ENCODE measurements at places on chromosomes 4 and X. TPM values are rescaled to one million over a fixed set of nuclear protein-coding genes. Genes with fewer than 3 reads are reported as not detected.

Gene ASB12
- total RNA-seq: not detected

Gene TBC1D8B
- 40.5 TPM for total RNA-seq

Gene ARHGAP6
- total RNA-seq: 2.4 TPM

Gene DBET
- not detected for total RNA-seq

Gene MAGED4B
- total RNA-seq: 5.8 TPM

All from adrenal gland (tissue), 19 donors.